ENCODE measurements at places on chromosomes 1 and 21.

DNA sequence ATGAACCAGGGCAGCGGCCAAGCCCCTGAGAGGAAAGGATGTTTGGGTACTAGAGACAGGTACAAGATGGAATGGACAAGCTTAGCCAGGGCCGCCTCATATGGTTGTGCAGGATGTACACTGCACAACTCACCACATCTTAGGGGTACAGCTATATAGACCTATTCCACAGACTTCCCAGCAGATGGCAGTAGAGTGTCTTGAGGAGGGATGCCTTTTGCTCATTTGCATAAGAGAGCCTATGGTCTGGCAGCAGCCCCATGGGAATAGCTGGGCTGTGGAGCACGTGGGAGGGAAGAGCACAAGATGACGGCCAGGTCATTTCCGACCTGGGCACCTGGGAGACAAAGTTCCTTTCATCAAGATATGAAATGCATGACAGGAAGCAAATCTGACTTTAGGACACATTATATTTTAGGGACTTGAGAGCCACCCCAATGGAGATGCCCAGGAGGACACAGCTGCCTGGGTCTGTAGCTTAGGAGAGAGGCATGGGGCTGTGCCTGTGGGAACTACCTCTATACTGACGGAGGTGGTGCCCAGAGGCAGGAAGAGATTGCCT, 215.5 kb downstream of the KCNJ6 start:
- DNase-seq, result peak; percentile 3

GRCh38 chr1:245999697-246000637, 507.1 kb downstream of the SMYD3 start:
- DNase-seq, result no peak

DNA sequence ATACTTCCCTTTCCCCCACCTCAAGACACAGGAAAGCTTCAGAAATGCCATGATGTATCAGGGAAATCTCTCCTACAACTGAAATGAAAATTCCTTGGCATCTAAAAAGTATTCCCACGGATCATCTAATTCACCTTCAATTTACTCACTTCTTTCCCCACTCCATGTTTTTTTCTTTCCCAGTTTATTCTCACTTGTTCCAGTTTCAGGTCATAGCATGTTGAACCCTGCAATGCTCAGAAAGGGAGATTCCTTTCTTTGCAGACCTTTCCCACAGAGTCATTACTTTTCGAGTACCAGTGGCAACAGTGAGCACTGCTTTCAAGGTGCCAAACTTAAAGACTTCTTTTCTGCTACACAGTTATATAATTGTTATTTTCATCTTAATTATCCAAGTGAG, 305.0 kb downstream of the VAV3 start:
- DNase-seq, result no peak

- DNase-seq, result no peak
Observed at GRCh38 chr1:201226178-201226514, 35.5 kb downstream of the IGFN1 start.
